HS-5 (cell line): ENCODE measurements at places on chromosomes 7 and 10.

DNA sequence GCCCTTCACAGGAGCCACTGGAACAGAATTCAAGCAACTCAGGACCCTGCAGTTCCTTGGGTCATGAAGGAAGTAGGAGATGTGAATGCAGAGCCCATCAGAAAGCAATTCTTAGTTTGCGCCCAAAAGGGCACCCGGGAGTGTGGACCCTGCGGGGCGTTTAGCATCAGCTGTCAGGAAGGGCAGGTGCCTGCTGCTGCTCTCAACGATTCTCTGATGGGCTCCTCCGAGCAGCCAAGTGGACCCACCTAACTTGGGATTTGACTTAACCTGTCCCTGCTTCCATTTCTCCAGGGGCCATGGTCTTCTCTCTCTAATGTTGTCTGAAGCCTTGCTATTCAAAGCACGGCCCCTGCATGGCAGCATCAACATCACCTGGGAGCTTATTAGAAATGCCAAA lies 17.1 kb downstream of the CPA5 start:
- no peak for DNase-seq

- DNase-seq: no peak
These were observed 64.5 kb downstream of the ST7 start for GRCh38 chr7:117017702-117018266.

GRCh38 chr10:34687434-34688210 lies 127.5 kb downstream of the PARD3 start:
- no peak for DNase-seq

DNA sequence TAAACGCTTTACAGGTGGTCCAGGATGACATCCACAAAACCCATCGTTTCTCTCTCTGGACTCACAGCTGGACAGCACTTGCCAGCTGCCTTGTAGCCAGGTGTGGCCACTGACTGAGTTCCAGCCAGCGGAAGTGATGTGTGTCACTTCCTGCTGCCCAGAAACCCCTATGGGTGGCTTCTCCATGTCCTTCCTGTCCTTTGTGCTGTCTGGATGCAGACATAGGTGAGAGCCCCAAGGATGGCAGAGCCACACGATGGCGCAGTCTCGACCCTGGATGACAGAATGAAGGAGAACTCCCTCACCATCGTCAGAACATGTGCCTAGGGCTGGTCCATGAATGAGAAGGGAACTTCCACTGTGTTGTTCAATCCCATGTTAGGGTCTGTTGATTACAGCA lies 22.1 kb downstream of the NMT2 start:
- no peak for DNase-seq

- no peak for DNase-seq
These were observed 18.8 kb downstream of the BMPR1A start for GRCh38 chr10:86775056-86775869.

- no peak for DNase-seq
These were observed 5.4 kb downstream of the TSPAN13 start for GRCh38 chr7:16758631-16759611.

- no peak for DNase-seq
These were observed 323.3 kb upstream of the ZMIZ1 start for GRCh38 chr10:78745441-78745840.

- DNase-seq: no peak
These were observed 5.1 kb upstream of the SP4 start for GRCh38 chr7:21422751-21423150.

GRCh38 chr7:12812111-12812510 lies 124.7 kb downstream of the ARL4A start:
- no peak for DNase-seq

DNA sequence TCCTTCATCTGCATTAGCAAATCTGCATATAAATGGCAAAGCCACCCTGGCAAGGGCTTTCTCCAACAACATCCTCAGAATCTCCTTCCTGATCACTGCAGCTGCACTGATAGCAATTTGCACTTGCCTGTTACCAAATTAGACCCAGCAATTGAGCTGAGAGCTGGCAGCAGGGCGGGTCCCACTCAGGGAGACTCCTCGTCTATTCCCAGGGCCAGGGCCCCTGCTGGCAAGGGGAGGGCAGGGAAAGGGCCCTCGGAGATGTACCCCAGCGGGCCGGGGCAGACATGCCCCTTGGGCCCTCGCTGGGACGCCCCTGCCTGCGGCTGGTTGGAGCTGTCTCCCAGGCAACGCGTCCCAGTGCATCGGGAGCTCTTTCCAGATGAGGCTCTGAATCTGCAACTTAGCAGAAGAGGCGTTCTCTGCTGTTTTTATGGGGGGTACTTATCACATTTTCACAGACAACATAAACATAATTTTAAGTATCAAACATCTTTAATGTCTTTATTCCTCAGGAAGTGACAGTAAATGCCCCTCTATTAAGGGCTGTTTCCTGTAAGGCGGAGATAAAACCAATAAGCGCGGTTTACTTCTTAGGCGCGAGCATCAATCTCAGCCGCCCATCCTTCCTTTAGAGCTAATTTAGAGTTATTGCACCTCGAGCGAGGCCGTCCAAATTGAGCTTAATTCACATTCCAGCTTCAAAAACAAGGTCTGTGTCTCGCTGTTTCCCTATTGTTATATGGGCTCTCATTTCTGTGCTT lies 249.0 kb upstream of the PPP2R2D start:
- DNase-seq: no peak

DNA sequence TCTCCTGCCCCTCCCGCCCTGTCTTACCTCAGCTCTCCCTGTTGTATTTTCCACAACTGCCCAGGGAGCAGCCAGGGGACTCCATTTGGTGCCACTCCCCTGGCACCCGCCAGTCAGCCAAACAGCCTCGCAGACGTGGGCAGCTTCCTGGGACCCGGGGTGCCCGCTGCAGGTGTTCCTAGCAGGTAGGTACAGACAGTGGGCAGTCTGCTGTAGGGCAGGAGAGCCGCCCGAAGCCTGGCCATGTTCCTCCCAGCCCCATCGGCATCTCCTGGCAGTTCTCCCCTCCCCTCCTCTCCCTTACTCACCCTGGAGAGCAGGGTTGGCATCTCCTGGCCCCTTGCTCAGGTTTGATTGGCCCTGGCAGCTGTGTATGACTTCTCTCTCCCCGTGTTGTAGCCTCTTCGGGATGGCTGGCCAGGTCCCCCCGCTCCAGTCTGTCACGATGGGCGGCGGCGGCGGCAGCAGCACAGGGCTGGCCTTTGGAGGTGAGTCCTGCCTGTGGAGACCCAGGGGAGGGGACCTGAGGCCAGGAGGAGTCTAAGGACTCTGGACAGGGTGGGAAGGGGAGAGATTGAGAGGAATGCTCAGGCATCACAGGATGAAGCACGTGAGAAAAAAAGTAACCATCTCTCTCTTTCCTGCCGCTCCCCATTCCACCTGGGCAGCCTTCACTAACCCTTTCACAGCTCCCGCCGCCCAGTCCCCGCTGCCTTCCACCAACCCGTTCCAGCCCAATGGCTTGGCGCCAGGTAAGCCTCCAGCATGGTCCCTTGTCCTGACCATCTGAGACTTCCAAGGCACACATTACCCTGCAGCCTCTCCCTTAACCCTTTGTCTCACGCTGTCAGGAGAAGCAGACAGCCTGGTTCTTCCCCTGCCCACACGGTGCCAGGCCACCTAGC lies 11.3 kb downstream of the SAP25 start:
- DNase-seq: no peak

GRCh38 chr10:95831076-95831475 lies 75.1 kb downstream of the ENTPD1 start:
- no peak for DNase-seq

DNA sequence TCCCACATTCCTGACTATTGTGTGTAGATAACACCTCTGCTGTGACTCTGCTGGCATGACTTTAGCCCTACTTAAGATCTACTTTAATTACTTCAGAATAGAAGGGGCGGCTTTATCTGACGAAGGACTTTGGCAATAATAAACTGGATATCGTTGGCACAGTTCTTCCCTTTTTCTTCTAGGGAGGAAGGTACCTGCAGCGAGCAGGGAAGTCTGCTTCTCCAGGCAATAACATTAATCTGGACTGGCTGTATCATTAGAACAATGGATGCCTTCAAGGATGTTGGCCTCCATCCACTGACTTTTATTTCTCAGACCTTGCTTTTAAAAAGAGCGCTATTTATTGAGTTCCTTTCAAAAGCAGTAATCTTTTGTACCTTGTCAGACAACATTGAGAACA lies 172.6 kb upstream of the THSD7A start:
- DNase-seq: no peak

DNA sequence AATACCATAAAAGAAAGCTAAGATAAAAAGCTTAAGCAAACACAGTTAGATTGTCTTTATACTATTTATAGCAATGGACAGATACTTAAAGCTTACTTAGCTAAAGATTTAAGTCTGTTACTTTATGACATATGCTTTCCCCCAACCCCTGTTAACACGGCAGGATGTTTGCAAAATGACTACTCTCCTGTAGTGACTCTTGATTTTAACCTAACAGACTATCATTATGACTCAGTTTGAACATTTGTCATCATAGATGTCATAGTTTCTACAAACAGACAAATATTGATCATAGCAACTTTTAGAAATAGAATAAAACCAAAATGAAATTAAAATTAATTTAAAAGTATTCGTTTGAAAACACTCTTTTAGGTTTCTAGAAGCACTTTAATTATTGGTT lies 7.8 kb upstream of the COMMD3 start:
- DNase-seq: no peak

DNA sequence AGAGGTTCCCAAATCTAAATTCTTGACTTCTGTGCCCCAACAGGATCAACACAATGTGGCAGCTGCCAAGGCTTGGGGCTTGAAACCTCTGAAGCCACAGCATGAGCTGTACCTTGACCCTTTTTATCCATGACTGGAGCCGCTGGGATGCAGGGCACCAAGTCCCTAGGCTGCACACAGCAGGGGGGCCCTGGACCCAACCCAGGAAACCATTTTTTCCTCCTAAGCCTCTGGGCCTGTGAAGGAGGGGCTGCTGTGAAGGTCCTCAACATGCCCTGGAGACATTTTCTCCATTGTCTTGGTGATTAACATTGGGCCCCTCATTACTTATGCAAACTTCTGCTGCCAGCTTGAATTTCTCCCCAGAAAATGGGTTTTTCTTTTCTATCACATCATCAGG lies 72.6 kb downstream of the FOXP2 start:
- DNase-seq: no peak

- no peak for DNase-seq
These were observed 60.4 kb upstream of the DUSP5 start for GRCh38 chr10:110437351-110437605.

GRCh38 chr7:114539575-114539974 lies 125.0 kb downstream of the FOXP2 start:
- DNase-seq: no peak

DNA sequence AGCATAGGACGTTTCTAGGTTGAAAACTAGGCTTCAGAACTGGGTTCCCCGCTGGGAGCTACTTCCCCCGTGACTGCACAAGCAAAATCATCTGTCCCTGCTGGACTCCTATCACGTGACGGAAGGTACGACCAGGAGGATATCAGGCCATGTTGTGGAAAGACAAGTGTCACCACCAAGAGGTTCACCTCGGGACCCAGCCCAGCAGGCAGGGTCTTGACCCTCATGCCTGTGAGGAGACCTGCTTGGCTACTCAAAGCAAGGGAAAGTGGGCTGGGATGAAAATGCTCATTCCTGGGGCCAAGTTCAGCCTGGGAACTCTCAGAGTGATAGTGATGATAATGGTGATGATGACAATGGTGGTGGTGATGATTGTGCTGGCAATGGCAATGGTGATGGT lies 32.3 kb upstream of the DPYSL4 start:
- DNase-seq: no peak

DNA sequence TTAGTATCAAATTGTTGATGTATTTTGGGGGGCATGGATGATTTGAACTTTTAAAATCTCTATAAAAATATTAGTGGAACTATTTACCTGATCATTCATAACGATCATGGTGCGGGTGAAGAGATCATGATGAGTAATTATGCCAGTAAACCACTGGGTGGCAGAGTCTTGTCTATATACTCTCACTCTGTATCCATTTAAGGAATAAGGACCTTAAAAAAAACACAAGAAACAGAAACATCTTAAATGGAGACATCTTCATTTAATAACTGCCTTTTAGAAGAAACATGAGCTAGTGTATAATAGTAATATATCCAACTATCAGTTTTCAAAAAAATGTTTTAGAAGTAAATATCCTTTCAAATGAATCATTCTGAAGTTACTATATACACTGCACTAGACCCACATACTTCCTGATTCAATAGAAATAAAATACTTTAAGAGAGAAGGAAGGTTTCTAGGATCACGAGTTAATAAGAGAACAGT lies 84.0 kb downstream of the NRBF2 start:
- no peak for DNase-seq

- no peak for DNase-seq
These were observed 73.3 kb downstream of the THSD7A start for GRCh38 chr7:11758627-11759111.

DNA sequence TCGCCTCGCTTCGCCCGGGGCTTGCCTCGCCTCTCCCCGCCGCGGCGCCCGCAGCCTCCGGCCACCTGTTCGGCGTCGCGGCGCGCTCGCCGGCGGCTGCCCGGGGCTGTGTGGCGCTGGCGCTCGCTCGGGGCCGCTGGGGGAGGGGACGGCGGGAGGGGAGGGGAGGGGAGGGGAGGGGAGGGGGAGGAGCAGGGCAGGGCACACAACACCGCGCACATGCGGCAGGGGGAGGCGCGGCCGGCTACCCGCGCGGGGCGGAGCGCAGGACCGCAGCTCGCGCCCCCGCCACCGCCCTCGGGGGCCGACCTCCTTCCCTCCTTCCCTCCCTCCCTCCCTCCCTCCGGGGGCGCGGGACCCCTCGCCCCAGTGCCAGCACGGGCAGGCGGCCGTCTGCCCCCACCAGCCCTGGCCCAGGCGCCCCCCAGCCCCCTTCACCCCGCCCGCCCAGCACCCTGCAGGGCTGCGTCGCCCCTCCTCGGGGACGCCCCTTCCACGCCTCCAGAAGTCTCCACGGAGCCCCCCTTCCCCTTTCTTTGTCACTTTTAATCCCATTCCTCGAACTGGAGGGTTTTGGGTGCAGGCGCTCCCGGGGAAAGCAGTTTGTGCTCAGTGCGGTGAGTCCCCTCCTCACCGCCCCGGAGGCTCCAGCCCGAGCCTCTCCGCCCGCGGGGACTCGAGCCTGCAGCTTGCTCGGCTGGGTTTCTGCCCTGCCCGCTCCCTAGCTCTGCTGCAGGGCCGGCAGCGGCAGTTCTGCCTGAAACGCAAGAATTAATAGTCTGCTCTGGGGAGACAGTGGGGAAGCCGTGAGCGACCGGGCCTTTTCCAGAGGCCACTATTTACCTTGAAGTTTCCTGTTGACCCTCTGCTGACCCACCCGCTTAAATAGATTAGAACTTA lies at the start of gene PARD3:
TSS of gene PARD3 (minus strand) at position 112 of the 900 bp plus-strand sequence. CDS start 301 bp downstream, outside the sequence.
- DNase-seq: no peak

DNA sequence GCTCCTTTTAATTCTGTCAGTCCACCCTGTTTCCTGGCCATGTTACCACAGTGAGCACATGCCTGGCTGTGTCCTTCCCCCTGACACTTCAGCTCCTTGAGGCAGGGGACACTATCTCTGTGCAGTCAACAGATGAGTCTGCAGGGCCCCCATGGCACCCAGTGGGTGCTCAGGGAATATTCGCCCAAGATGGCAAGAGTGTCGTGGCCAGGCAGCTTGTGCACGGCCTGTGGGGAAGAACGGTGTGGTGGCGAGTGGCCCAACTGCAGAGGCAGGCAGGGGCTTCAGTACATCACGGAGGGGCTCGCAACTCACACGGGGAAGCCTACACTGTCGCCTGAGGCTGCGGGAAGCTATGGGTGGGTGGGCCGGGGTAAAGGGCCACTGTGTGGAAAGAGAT lies 91.1 kb downstream of the TRRAP start:
- DNase-seq: no peak
